ENCODE measurements at places on chromosomes 4 and X. TPM values are rescaled to one million over a fixed set of nuclear protein-coding genes. Genes with fewer than 3 reads are reported as not detected.

DNA sequence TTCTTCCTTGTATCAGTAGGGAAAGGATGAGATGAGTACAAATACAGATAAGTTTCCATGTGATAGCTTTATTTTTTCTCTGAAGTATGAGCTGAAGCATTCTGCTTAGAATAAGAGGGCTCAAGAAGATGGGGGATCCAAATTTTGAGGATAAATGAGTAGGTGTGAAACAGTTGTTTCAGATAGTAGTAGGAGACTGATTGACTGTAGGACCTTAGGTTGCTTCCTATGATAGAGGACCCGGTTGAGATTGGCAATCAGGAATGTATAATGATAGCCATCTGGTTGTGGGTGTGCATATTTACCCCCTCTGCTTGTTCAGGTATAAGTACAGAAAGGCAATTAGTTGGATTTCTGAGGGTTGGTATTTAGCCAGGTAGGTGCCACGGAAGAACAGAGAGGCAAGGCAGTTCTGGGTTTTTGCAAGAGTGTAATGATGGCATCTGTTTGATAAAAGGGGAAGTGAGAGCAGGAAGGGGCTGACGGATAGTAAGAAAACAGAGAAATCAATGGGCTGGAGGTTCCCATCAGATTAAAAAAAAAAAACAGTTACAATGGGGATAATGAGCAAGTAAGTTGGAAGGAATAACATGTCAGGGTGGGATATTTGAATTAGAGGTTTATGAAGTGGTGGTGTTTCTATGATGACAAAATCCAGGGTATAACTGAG is 13.7 kb downstream of the OCRL start:
- no peak for DNase-seq

Gene CLIC2
- 0.32 TPM for total RNA-seq

Gene ASB12
- total RNA-seq: not detected

Gene GPR143
- total RNA-seq: 0.17 TPM

- DNase-seq: no peak
Observed at GRCh38 chr4:173289353-173289727, 44.8 kb downstream of the HMGB2 start.

Gene MORC4
- 31.6 TPM for total RNA-seq

All from LHCN-M2 (cell line).